ENCODE measurements at places on chromosomes 4 and X.

GRCh38 chr4:140027101-140027500 is 126.9 kb downstream of the MAML3 start:
- no peak for DNase-seq

DNA sequence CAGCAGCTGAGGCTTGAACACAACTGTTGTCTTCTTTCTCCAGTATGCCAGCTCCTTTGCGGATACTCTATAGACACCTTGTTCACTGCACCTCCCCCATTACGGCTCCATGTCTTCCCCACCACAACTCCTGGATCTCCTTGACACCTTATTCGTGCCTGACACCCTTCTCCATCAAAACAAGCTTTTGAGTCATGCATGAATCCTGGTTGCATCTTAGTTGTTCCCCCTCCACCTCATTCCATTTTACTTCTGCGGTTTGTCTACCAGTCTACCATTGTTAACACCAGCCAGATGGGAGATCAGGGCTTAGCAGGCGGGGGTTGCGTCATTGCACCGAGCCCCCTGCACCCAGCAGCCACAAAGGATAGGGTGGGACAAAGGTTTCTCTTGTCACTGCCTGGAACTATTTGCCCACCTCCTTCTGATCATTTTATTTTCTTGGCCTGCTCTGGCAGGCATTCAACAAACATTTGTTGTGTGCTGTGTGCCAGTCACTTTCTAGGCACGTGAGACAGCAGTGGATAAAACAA is 2.0 kb upstream of the CDK16 start:
- no peak for DNase-seq

DNA sequence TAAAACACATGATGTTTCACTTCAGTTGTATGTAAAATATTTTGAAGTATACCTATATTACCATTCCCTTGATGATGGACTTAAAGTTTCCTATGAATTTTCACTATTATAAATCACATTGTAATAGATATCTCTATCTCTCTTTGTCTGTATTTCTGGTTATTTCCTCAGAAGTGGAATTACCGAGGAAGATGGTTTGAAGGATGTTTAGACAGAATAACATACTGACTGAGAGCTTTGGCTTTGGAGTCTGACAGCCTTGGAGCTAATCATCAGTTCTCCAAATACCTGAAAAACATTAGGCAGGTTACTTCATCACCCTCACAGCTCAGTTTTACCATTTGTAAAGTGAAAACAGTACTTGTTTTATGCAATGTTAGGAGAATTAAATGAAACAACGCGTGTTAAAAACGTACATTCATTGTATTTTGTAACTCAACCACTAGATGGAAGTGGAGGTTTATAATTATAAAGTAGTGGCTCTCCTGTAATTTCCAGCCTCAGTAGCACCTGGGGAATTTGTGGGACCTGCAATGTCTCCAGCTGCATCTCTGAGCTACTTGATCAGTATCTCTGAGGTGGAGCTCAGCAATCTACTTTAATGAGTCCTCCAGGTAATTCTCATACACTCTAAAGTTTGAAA is 14.3 kb downstream of the JCHAIN start:
- DNase-seq, result no peak

DNA sequence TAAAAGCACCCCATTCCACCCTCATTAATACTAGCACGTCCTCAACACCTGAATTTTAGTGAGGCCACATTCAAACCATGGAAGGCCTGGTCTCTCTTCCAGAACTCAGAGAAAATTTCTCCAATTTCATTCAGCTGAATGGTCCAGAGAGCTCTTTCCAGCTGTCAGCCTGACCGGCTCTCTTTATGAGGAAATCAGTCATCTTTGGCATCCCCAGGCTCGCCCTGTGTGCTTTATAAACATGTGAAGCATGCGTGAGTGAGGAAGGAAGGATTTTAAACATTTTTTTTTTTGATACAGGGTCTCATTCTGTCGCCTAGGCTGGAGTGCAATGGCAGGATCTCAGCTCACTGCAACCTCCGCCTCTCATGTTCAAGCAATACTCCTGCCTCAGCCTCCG is 1812.9 kb upstream of the TENM3 start:
- no peak for DNase-seq

- DNase-seq, result no peak
These were observed 58.0 kb upstream of the CHRDL1 start for GRCh38 chrX:110853610-110854009.

All from T-helper 2 cell (primary cell).